ENCODE measurements at places on chromosomes 16 and 17.

GRCh38 chr17:32962320-32962711 is 29.3 kb upstream of the SPACA3 start:
- DNase-seq: no peak

- peak; percentile 27 for DNase-seq
Observed at GRCh38 chr16:3131755-3132377, 3.0 kb upstream of the ZNF213 start.

GRCh38 chr17:79986411-79987186 is 49.1 kb downstream of the TBC1D16 start:
- no peak for DNase-seq

DNA sequence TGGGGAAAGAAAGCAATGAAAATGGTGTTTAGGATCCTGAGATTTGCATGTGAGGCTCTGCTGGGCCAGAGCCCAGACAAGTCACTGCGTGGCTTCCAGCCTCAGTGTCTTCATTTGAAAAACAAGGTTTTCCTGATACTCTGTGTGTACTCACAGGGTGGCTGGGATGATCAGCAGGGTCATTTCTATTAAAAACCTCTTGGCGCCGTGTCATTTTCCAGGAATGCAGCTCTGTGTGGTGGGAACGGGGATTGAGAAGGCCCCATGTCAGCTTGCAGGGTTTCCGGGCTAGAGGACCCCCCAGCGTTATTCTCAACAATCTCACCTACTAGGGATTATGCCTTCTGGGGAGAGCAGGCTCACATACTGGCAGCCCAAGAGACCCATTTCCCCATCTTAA is 73.5 kb downstream of the FOXL1 start:
- DNase-seq: no peak

DNA sequence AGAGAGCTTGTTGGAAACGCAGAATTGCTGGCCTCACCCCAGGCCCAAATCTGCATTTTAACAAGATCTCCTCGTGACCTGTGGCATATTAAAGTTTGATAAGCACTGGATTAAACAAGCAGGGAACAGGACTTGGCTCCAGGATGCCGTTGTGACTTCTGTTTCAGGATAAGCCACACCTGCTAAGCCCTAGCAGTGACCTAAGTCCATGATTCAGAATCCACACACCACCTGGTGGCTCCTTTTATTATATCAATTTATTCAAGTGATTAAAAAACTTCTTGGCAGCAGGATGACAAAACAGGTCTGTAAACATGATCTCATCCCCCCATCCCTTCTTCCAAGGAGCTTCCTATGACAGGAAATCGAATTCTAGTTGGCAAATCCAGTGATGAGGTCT is 9.1 kb downstream of the NAGPA start:
- DNase-seq: peak; percentile 57

DNA sequence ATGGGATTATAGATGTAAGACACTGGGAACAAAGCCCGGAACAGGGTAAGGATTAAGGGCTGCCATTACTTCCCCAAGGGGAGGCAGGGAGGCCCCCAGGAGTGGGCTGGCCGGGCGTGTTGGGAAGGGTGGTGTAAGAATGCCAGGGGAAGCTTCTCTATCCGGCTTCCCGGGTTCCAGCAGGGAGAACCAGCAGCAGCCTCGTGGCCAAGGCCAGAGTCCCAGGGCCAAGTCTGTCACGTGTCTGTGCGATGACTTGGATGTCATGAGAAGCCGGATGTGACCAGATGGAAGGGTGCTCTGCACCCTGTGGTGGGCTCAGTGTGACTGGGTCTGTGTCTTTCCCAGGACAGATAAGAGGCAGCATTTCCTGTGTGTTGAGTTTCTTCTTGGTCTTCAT is 52.1 kb downstream of the SCNN1B start:
- no peak for DNase-seq

DNA sequence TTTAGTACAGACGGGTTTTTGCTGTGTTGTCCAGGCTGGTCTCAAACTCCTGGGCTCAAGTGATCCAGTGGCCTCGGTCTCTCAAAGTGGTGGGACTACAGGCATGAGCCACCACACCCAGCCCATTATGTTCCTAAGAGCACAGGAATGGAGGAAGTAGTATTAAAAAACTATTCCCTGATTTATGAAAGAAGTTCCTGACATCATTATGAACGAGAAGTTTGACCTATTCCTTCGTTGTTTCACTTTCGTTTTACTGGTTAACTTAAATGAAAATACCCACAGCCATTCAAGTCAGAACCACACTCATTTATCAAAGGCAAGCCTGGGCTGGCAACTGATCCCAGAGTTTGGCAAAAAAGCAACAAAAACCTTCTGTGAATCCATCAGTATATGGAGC is 13.5 kb upstream of the CBX4 start:
- DNase-seq: no peak

DNA sequence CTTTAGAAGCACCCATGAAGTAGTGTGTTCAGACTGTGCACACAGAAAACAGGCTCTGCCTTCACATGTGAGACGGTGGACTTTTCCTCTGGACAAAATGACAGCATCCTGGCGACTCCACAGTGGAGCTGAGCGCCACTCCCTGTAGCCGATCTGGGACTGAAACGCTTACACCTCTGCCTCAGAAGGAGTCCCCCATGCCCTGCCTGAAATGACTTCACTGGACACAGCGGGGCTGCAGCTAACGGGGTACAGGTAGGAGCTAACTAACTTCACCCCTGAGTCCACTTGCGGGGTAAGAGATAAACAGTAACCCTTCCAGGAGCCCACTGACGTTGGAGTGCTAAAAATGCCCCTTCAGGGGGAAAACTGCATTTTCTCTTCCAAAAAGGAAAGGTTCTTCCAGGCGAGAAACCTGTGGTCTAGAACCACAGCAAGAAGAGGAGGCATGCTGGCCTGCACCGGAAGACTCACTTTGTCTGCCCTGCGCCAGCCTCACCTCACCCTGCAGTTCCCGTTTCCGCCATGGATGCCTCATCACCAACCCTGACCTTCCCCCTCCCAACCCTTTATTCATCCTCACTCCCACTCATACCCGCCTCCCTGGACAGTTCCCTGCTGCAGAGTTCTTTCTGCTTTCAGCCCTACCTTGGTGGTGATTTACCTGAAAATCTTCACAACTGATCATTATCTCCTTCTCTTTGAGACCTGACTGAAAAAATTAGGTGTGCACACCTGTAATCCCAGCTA is 19.4 kb upstream of the ENDOV start:
- no peak for DNase-seq
